ENCODE measurements at places on chromosomes 4 and X.
A peak's percentile ranks its signal among the peaks of the same experiment; 100 is the strongest.

DNA sequence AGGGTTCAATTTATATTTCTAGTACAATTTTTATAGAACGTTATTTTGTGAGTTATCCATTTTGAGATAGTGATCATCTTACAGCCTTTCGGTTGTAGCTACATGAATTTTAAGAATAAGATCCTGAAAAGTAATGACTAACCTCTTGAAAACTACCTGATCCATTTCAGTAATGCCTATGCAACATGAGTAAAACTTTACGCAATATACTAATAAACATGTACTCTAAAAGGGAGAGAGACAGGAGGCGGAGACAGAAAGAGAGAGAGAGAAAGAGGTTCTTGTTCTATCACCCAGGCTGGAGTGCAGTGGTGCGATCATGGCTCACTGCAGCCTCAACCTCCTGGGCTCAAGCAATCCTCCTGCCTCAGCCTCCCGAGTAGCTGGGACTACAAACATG, 816.1 kb downstream of the CCSER1 start:
- DNase-seq = no peak

- no peak for DNase-seq
Measured at GRCh38 chr4:85951099-85951498, 408.8 kb downstream of the MAPK10 start.

GRCh38 chr4:99846891-99847290, 30.3 kb downstream of the DAPP1 start:
- no peak for DNase-seq

DNA sequence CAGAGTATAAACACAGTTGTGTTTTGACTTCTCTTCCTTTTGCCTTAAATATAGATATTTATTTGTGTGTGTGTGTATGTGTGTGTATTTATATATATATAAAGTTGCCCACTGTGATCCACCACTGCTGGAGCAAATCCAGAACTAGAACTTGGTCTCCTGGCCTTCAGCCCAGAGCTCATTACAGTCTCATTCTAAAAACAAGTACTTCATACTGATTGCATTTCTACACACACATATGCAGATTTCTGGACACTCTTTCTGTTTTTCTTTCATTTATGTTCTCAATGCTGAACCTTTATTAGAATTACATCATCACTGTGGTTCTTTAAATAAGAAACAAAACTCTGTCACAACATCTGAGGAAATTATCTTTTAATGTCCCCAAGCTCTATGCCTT, 381 bp downstream of the TXK start:
- no peak for DNase-seq

GRCh38 chr4:160182727-160183126, 1079.8 kb downstream of the RAPGEF2 start:
- DNase-seq = no peak

GRCh38 chr4:1928356-1929239, 57.4 kb downstream of the NSD2 start:
- DNase-seq = no peak

- DNase-seq = no peak
Measured at GRCh38 chr4:94488670-94489069, 36.9 kb downstream of the PDLIM5 start.

- no peak for DNase-seq
Measured at GRCh38 chr4:6992728-6993677, 50.2 kb upstream of the TADA2B start.

GRCh38 chrX:69724307-69724706, 108.4 kb downstream of the EDA start:
- DNase-seq = no peak

DNA sequence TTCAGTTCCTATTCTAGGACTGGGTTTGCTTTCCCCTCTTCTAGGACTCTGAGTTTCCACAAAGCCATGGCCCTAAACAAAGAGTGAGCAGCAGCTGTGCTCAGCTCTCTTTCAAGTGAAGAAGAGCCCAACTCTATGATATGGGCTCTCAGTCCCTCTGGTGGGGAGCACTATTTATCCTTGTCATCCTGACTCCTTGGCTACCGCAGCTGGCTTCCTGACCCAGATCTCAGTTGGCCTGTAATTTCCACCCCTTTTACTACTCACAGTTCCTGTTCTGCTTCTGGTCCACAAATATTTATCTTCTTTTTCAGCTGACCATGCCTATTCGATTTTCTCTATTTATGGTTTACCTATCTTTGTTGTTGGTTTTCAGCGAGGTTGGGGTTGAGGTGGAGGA, 33.8 kb downstream of the F8 start:
- no peak for DNase-seq

- DNase-seq = no peak
Measured at GRCh38 chrX:110219920-110220319, 98.0 kb downstream of the AMMECR1 start.

DNA sequence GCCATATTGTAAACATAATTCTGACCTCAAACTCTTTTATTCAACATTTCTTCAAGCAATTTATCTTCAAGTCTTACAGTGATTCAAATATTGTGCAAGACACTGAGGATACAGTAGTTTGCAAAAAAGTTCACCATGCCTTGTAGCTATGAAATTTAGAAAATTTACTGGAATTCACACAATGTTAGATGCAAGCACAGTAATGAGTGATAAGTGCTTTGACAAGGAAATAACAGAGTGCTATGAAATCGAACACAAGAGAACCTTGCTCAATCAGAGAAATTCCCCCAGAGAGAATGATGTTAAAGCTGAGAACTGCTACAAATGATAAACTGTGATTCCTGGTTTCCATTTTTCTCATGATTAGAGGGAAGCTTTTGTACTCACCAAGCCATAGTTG, 952.9 kb downstream of the FAT4 start:
- DNase-seq = no peak

GRCh38 chr4:129429581-129430320, 333.8 kb downstream of the C4orf33 start:
- DNase-seq = no peak

GRCh38 chr4:37715889-37716402, 29.8 kb upstream of the RELL1 start:
- DNase-seq = no peak

DNA sequence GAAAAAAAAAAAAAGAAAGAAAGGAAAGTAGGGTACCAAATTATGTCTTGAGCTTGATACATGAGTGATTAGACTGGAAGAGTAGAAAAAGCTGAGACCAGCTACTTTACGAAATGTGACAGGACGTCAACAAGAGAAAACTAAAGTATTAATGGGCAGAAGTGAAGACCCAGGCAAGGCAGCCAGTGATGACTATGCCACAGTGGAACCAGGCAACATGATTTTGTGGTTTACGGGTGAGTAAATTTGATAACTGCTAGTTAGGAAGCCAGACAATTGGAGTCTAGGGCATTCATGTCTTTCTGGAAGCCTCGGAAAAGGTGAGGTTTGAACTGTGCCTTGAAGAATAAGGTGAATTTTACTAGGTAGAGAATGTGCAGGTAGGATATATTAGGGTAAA, 326.4 kb downstream of the TENM3 start:
- no peak for DNase-seq

GRCh38 chr4:52870225-52870624, 8.1 kb downstream of the RASL11B start:
- DNase-seq = no peak

DNA sequence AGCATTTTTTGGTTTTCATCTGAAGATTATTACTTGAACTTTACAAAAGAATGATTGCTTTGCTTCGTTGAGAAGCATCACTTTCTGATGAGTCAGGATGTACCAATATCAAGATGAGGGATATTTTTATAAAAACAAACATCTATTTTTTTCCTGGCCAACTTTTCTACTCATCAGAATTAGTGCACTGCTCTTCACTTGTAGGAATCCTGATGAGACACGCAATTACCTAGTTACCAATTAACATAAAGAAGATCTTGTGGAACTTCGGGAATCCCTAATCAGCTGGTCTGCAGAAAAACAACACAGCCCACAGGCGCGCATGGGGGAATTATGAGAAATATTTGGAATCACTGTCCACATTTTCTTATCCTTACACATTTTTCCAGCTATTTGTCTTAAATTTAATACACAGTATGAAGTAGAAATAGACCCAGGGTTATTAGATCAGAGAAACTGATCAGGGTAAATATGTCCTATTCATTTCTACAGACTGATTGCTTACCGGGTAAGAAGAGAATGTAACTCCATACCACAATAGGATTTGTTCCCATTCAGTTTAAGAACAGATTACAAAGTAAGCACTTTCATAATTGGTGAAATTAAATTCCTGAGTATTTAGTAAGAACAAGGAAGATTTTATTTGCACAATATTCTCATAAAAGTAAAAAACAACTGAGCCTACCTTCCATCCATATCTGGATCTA, 50.9 kb downstream of the MFAP3L start:
- no peak for DNase-seq

DNA sequence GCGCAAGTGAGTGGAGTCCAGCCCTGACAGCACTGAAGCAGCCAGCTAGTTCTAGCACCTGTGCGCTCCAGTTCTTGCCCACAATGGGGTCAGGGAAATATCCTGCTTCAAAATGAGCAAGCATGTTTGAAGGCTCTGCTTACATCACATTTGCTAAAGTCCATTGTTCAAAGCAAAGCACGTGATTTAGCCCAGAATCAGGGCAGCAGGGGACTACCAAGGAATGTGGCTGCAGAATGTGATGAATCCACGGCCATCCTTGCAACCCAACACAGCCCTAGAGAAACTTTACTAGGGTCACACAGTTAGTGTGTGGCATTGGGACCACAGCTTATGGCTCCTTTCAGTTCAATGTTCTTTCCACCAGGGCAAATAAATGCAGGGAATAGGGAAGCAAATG, 47.3 kb upstream of the SMIM31 start:
- no peak for DNase-seq

DNA sequence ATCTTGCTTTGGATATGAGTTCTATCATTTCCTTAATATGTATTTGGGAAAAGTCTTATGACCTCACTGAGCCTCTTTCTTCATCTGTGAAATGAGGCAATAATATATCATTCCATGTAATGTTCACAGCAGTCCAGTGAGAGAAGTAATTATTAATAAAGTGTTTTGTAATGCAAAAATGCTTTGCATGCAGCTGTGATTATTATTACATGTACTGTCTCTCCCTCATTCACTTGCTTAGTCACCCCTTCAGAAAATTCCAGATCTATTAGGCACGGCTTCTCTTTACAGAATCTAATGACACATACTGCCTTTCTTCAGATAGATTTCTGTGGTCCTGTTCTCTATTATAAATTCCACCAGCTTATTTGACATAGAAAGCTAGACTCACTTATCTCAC, 53.5 kb upstream of the FGF13 start:
- DNase-seq = no peak

GRCh38 chr4:52873191-52873590, 11.1 kb downstream of the RASL11B start:
- no peak for DNase-seq

GRCh38 chr4:130154901-130155300, 1058.9 kb downstream of the C4orf33 start:
- DNase-seq = no peak

DNA sequence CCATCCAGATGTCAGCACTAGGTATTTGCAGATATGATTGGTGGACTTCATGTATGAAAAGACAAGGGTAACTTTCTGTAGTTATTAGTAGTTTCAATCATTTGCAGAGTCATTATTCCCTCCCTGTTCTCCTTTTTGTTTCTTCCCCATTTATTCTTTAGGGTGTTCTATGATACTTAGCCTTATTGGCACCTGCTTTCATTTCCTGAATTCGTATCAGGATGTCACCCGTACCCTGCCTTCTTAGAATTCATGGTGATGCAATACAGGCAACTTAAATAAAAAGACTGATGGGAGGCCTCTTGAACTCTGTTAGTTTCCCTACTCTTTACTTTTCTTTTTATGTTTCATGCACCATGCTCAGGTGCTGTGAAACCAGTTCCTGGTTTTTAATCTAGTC, 24.2 kb downstream of the MAGED1 start:
- no peak for DNase-seq

DNA sequence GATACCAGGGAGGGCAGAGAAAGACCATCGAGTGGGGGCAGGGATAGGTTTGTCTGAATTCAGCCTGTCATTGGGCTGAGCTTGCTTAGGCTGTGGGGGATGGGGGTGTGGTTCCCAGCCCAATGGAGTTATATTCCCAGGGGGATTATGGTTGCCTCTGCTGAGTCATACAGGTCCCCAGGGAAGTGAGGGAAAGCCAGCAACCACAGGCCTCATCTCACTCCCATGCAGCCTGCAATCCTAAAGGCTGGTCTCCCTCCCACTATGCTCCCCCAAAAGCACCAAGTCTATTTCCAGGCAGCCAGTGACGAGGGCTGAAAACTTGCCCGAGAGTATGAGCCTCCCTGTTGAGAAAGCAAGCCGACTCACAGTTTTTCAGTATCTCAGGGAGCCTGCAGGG, 39.3 kb downstream of the AFM start:
- DNase-seq = no peak

DNA sequence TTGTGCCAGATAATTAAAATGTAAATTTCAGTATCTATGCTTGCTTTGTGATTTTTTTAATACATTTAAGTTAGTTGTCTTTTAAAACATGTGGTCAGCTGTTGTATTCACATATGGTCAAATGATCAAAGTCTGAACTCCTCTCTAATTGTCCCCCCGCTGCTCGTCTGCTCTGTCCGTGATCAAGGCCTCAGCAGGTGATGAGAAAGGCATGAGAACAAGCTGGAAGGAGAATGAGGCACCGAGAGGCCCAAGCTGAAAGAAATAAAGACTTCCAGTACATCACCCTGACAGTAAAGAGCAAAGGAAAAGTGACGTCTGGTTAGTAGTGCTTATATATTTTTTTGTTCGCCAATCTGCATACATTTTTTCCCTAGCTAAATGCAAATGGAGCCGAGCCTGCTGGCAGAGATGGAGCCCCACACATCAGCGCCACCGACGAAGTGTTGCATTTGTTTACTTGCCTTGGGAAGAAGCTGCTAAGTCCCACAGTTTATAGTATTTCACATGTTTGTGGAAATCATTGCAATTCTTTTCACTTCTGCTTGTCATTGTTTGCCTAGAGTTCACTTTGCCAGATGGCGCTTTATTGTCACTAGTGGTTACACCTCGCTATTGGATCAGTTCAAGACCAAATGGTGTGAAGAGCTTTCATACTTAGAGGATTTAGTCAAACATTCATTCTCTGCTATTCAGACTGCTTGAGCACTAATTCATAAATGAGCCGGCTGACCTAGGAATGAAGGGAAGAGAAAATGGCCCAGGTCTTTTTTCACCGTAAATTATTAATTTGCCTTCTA, 181.5 kb downstream of the ZIC3 start:
- no peak for DNase-seq

GRCh38 chrX:151981129-151981528, 6.7 kb upstream of the GABRE start:
- no peak for DNase-seq

GRCh38 chr4:1870328-1870577, 940 bp upstream of the NSD2 start:
- DNase-seq = peak; percentile 45

DNA sequence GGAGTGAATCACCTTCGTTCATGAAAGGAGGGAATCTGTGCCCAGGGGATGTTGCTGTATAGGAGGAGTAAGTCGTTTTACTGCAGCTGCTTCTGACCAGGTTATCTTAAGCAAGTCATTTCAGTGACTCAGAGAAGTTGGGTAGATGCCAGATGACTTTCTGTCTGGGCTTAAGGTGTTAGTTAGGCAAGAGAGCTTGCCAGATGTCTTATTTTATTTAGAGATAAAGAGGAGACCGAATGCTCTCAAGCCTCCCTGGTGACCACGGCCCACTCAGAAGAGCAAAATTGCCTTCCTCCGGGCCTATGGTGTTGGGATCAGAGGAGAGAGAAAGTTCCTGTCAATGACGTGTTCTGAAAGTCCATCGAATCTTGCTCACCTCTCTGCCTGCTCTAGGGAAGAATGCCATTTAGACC, 16.3 kb upstream of the ZNF827 start:
- DNase-seq = no peak
